Glutamatergic neuron (in vitro differentiated cells): ENCODE measurements at places on chromosomes 12 and 14. TPM values are rescaled to one million over a fixed set of nuclear protein-coding genes. Genes with fewer than 3 reads are reported as not detected.

The MOK gene
- total RNA-seq: 6.5 TPM

GRCh38 chr14:92564344-92565039, 50.9 kb downstream of the RIN3 start:
- peaks cover 11% of the 10 kb centered on the region for H3K36me3 ChIP-seq
- H3K27ac ChIP-seq: no peak overlapping the region
- H3K4me1 ChIP-seq: no peaks in the 10 kb centered on the region
- peaks cover 3% of the 10 kb centered on the region for H3K27me3 ChIP-seq

- H3K4me1 ChIP-seq: no peaks in the 10 kb centered on the region
- no peak overlapping the region for H3K4me3 ChIP-seq
- H3K36me3 ChIP-seq: no peaks in the 10 kb centered on the region
- H3K27ac ChIP-seq: no peak overlapping the region
Measured at GRCh38 chr14:59490756-59491155, 6.4 kb downstream of the JKAMP start.

DNA sequence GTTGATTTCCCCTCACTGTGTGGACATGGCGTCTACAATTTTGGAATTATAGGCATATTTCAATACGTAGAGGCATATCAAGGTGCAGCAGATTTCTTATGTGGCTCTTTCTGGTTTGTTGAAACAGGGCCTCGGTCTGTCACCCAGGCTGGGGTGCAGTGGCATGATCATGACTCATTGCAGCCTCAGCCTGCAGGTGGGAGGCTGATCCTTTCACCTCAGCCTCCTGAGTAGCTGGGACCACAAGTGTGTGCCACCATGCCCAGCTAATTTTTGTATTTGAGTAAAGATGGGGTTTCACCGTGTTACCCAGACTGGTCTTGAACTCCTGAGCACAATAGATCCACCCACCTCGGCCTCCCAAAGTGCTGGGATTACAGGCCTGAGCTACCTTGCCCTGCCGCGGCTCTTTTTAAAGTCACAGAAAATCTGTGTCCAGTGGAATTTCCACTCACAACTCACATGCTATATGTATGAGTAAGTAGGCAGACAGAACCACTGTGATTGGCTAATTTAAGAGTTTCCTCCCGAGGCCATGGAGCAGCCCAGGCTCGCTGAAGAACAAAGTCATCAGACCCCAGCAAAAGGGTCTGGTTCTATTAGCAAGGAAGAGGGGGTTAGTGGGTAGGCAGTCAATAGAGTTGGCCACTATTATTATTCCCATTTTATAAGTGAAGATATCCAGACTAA, 9.1 kb downstream of the GNG2 start:
- DNase-seq: no peak
- H3K4me3 ChIP-seq: no peak overlapping the region
- H3K27me3 ChIP-seq: no peaks in the 10 kb centered on the region

The NPFF gene
- not detected for total RNA-seq

The ABCC9 gene
- total RNA-seq: 17.7 TPM

- H3K4me3 ChIP-seq: no peak overlapping the region
- DNase-seq: no peak
- no peak overlapping the region for H3K27ac ChIP-seq
- no peaks in the 10 kb centered on the region for H3K4me1 ChIP-seq
Measured at GRCh38 chr12:19979584-19979983, 388.8 kb upstream of the PDE3A start.

The ATL1 gene
- 44.0 TPM for total RNA-seq
